Activated CD8-positive, alpha-beta memory T cell treated with anti-CD3 and anti-CD28 coated beads for 1 hour (primary cell): ENCODE measurements at places on chromosomes 2 and 18.

DNA sequence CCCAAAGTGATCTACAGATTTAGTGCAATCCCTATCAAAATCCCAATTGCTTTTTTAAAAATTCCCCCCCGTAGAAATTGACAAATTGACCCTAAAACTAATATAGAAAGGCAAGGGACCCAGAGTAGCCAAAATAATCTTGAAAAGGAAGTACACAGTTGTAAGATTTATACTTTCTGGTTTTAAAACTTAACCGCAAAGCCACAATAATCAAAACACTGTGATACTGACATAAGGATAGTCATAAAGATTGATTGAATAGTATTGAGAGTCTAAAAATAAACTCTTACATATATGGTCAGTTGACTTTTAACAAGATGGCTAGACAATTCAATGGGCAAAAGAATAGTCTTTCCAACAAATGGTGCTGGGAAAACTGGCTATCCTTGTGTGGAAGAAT lies 58.7 kb upstream of the GAREM2 start:
- DNase-seq, result no peak

DNA sequence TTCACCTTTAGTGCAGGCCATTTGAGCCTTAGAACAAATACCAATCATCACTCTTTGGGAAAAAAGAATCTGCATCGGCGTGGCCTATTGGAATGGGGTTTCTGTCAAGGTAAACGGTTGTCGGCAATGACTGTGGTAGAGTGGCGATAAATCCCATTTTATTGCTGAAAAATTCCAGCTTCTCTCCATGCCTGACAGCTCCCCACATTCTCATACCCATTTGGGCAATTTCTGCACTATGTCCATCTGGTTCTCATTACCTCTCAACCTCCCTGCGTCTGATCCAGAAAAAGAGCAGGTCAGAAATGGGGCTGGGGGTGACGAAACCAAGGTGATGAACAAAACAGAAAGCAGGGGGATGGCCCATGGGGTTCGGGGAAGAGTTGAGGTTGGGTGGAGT lies 254.0 kb downstream of the MEIS1 start:
- DNase-seq, result no peak

GRCh38 chr18:23230686-23231085 lies 95.4 kb downstream of the CABLES1 start:
- DNase-seq, result no peak

- no peak for DNase-seq
Measured at GRCh38 chr2:69223759-69224511, 163.1 kb downstream of the GFPT1 start.

- no peak for DNase-seq
Measured at GRCh38 chr2:156541706-156542105, 105.5 kb downstream of the GPD2 start.

DNA sequence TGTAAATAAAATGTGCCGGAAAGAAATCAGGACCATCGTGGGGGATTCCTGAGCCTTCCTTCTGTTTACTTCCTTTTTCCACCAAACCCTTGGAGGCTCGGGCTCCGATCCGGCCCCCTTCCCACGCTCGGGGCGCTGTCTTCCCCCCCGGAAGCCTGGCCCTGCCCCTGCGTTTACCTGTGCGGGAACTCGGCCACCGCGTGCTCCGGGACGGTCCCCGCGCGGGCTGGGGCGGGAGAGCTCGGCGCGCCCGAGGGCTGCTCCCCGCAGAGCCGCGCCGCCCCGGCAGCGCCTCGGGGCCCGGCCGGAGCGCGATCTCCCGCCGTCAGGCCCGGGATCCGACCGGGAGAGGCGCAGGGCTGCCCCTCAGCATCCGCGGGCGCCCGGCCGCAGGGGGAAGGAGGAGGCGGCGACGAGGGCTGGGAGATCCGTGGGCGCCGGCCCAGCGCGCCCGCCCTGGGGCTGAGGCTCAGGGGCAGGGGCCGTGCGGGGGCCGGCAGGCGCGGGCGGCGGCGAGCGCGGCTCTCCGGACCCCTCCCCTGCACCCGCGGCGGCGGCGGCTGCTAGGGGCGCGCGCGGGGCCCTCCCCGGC lies 435 bp downstream of the ADCY3 start:
- no peak for DNase-seq

DNA sequence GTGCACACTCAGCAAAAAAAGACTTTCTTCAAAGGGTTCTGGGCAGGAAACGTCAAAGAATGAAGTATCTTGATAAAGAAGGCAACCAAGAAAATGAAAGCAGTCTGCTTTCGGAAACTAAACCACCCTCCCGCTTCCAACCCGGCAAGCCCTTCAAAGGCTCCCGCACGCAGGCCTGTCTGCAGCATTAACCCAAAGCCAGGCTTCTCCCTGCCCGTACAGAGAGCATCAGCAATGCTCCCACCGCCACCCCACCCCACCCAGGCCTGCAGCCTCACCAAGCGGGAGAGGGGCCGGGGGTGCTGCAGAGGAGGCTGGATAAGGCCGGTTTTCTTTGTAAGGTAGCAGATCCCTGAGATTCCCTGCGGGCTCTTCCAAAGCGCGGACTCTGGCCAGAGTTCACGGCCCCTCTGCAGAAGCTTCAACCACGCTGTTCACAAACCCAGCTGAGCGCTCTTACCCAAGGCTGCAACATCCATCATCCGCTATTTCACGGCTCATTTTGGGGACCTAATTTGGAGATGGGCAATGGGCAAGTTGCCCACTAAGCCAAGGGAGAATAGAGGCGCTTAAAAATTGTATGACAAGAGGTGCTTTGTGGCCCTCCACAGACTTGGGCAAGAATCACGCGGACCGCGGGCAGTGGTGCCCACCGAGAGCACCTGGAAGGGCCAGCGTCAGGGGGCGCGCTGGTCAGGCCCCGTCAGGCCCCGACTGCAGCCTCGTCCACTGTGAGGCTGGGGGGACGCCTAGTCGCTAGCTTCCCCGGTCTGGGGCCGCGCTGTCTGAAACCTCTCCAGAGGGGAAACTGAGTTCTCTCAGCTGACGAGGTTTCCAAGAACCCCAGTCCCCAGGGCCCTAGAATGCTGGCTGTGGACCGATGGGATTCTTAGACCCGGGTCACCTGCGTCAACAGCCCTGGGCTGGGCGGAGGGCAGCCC lies 225.4 kb upstream of the ID2 start:
- DNase-seq, result no peak

GRCh38 chr2:16440898-16441297 lies 224.7 kb downstream of the CYRIA start:
- DNase-seq, result no peak

- DNase-seq, result no peak
Measured at GRCh38 chr18:60038731-60039130, 138.9 kb downstream of the PMAIP1 start.

GRCh38 chr2:158174956-158175355 lies 73.3 kb downstream of the UPP2 start:
- no peak for DNase-seq

DNA sequence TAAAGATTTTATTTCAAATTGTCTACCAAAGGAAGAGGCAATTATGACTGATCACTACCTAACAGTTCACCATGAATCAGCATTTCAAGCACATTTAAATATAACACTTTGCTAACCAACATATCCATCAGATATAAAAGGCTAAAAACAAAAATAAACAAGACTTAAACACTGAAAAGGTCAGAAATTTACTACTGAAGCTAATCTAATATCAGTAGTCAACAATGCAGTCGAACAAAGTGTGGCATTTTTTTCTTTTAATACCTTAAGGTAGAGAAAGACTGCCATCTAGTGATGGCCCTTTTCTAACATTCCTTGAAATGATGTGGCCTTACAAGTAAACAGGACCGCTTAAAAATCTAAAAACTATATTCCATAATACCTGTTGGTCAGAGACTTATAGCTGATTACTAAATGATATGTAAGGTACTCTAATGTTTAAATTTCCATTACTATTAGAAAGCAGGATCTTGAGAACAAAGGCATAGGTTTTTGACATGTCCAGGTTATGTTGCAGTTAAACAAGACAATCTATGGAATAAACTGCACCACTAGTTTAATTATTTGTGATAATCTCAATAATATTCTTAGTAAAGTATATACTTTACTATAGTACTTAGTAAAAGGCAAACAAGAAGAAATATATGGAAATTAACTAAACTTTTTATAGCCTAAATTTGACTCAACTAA lies 80.0 kb downstream of the EXOC6B start:
- no peak for DNase-seq

DNA sequence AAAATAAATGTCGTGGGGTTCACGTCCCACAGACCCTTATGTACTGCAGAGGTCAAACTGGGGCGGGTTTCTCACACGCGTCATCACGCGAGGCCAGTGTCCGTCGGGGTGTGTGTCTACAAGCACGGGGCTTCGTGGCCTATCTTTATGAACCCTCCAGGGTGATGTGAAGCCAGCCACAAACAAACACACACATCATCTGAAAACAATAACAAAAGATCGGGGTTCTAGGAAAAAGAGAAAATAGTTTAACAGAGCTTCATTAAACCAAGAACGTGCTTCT lies 23.3 kb downstream of the LDLRAD4 start:
- DNase-seq, result no peak

DNA sequence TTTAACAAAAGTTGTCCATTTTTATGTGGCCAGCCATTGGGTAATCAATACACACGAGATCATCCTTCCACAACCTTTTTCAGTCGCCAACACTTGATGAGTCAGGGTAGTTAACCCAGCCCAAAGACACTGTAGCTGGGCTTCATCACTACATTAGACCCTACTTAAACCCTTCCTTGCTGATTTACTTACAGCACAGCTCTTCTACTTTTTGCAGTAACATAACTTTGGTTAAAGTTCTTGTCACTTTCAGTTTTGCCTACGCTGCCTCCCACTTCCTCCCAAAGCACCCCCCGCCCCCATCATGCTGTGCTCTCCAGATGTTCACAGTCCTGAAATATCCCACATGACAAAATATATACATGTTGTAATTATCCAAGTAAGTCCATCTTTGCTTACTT lies 103.6 kb downstream of the CDK15 start:
- no peak for DNase-seq

GRCh38 chr2:17302281-17302680 lies 216.0 kb downstream of the RAD51AP2 start:
- no peak for DNase-seq

- no peak for DNase-seq
Measured at GRCh38 chr2:65397122-65397521, 35.3 kb downstream of the SPRED2 start.

DNA sequence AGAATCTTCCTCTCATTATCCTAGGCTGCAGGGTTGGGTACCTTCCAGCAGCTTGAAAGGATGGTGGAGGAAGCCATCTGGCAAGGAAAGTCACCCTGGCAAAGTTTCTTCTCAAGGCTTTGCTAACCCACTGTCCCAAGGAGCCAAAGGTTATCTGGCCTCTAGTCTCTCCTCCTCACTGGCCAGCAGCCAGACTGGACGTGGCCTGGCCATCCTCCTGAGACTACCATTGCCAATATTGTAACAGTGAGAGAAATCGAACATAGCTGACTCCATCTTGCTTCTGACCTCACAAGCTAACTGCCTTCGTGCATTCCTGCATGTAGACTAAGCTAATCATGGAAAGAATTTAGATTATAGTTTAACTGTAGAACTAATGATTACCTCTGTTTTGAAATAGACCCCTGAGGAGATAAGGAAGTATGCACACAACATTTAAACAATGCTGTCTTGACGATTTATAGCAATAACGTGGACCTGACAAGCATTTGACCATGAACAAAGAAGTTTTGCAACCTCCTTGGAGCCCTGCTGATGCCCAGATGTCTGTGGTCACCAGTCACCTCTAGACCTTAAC lies 7.8 kb upstream of the ANXA4 start:
- no peak for DNase-seq

GRCh38 chr18:63162271-63163014 lies 157.1 kb downstream of the BCL2 start:
- DNase-seq, result no peak

- no peak for DNase-seq
Measured at GRCh38 chr2:129276978-129277584, 702.4 kb upstream of the RAB6C start.

DNA sequence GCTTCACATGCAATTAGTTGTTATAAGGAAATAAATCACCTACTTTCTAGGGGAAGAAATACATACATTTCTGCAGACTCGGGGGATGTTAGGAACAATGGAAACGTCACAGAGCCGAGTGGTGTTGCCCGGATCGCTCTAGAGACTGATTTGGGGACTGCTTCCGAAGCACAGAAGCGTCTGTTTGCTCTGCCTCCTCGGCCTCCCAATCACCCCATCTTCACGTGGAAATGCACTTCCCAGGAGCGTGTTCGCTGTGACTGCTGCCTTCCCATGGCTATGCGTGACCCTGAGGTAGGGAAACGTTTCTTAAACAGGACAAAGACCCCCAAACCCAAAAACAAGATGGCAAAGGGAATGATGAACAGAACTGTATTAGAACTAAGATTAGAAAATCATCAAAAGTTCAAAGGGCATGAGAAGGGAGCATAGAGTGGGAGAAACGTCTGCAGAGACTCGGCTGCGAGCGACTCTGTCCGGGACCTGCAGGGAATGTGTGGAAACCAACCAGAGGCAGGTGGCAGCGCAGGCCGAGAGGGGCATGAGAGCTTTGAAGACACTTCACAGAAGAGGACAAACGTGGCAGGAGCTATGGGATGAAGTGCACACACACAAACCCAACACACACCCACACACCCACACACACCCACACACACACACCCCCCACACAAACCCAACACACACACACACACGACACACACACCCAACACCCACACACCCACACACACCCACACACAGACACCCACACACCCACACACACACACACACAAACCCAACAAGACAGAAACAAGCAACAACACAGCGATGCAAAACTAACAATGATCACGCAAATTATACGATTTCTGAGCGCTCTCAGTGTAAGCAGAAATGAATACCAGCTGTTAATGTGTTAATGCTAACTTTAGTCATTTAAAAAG lies 41.3 kb downstream of the RTP5 start:
- no peak for DNase-seq

DNA sequence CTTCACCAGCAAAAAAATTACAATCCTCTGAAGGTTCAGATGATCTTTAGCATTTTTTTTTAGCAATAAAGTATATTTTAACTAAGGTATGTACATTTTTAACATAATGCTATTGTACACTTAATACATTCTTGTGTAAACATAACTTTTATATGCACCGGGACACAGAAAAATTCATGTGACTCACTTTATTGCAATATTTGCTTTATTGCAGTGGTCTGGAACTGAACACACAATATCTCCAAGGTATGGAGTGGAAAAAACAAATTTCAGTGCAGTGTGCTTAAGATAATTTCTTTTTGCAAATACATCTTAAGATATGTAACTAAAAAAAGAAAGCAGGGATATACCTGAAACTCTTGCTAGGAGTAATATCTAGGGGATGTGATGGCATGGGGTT lies 5.1 kb upstream of the TWSG1 start:
- DNase-seq, result no peak

GRCh38 chr2:56250153-56250729 lies 66.5 kb downstream of the CCDC85A start:
- DNase-seq, result no peak
